Natural killer cell (primary cell): ENCODE measurements at places on chromosomes 3 and 15. TPM values are rescaled to one million over a fixed set of nuclear protein-coding genes. Genes with fewer than 3 reads are reported as not detected.
A peak's percentile ranks its signal among the peaks of the same experiment; 100 is the strongest.

ANAPC13 gene
- total RNA-seq = 20.4 TPM

SATB1 gene
- 151 TPM for total RNA-seq

CFAP161 gene
- total RNA-seq = 0.53 TPM

BCL2A1 gene
- 61.3 TPM for total RNA-seq

IL20RB gene
- total RNA-seq = 1.9 TPM

- no peaks in the 10 kb centered on the region for H3K27me3 ChIP-seq
- no peaks in the 10 kb centered on the region for H3K4me1 ChIP-seq
- no peak for DNase-seq
- no peak overlapping the region for H3K4me3 ChIP-seq
- H3K36me3 ChIP-seq = no peaks in the 10 kb centered on the region
Measured at GRCh38 chr3:178439504-178439903, 96.7 kb upstream of the KCNMB2 start.

GRCh38 chr15:94305133-94305532, 73.8 kb downstream of the MCTP2 start:
- H3K27ac ChIP-seq = peak overlapping the region; percentile 84
- H3K36me3 ChIP-seq = peaks cover 13% of the 10 kb centered on the region
- peaks cover 60% of the 10 kb centered on the region for H3K4me1 ChIP-seq

DNA sequence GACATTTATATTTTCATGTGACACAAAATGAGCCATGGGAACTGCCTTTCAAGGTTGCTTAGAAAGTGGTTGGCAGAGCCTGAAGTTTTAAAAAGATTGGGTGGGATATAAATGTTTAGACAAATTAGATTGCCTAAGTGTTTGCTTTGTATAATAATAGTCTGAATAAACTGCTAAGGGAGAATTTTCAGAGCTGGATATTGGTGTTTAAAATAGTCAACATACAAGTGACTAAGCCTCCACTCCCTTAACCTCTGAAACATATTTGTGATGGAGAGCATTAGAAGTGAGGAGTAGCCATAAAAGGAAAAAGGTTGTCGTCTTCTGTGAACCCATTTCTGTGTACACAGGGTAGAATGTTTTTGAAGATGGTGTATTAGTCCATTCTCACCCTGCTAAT, 201.6 kb downstream of the THSD4 start:
- no peaks in the 10 kb centered on the region for H3K36me3 ChIP-seq
- H3K27ac ChIP-seq = no peak overlapping the region
- H3K4me3 ChIP-seq = no peak overlapping the region
- no peak for DNase-seq
- H3K4me1 ChIP-seq = no peaks in the 10 kb centered on the region
- H3K27me3 ChIP-seq = no peaks in the 10 kb centered on the region

DNA sequence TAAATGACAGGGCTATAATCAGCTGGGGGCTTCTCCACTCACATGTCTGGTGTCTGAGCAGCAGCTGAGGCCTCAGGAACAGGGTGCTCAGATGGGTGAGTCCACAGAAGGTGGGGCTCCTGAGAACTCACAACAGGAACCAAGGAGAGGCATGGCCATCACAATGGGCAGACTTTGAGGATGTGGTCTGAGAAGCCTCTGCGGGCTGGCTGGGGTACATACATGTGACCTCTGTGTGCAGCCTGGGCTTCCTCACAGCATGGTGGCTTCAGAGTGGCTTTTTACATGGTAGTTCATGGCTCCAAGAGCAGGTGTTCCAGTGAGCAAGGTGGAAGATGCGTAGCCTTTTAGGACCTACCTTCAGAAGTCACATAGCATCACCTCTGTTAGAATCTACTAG, 58.8 kb downstream of the TRPC1 start:
- no peaks in the 10 kb centered on the region for H3K27me3 ChIP-seq
- no peaks in the 10 kb centered on the region for H3K36me3 ChIP-seq
- no peak overlapping the region for H3K27ac ChIP-seq
- no peak for DNase-seq
- H3K4me3 ChIP-seq = no peak overlapping the region

- peak overlapping the region; percentile 7 for H3K4me3 ChIP-seq
- no peak for DNase-seq
- no peaks in the 10 kb centered on the region for H3K36me3 ChIP-seq
- no peaks in the 10 kb centered on the region for H3K27me3 ChIP-seq
- peaks cover 7% of the 10 kb centered on the region for H3K4me1 ChIP-seq
- H3K27ac ChIP-seq = no peak overlapping the region
Measured at GRCh38 chr3:29281344-29282241, 722 bp downstream of the RBMS3 start.

- H3K27me3 ChIP-seq = peaks cover 3% of the 10 kb centered on the region
- H3K36me3 ChIP-seq = no peaks in the 10 kb centered on the region
- peak overlapping the region; percentile 63 for H3K4me3 ChIP-seq
- peaks cover 14% of the 10 kb centered on the region for H3K4me1 ChIP-seq
- no peak for DNase-seq
Measured at GRCh38 chr3:152834191-152834775, 648 bp upstream of the P2RY1 start.

DNA sequence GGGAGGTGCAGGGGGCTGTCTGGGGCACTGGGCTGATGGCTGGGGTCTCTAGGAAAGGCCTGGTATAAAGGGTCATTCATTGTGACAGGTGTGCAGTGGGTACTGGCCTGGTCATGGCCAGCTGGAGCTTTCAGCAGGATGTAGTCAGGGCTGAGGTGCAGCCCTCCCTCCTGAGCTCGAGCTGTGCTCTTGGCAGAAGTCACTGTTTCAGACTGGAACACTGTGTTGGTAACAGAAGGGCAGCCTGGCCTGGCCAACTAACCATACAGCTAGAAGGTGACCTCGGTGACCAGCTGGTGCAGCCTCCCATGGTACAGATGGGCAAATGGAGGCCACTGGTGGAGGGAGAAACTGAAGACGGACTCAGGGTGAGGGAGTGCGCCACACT, 34.4 kb upstream of the LCTL start:
- no peak for DNase-seq
- H3K36me3 ChIP-seq = no peaks in the 10 kb centered on the region
- no peaks in the 10 kb centered on the region for H3K27me3 ChIP-seq
- H3K4me1 ChIP-seq = no peaks in the 10 kb centered on the region
- no peak overlapping the region for H3K27ac ChIP-seq
- no peak overlapping the region for H3K4me3 ChIP-seq

DNA sequence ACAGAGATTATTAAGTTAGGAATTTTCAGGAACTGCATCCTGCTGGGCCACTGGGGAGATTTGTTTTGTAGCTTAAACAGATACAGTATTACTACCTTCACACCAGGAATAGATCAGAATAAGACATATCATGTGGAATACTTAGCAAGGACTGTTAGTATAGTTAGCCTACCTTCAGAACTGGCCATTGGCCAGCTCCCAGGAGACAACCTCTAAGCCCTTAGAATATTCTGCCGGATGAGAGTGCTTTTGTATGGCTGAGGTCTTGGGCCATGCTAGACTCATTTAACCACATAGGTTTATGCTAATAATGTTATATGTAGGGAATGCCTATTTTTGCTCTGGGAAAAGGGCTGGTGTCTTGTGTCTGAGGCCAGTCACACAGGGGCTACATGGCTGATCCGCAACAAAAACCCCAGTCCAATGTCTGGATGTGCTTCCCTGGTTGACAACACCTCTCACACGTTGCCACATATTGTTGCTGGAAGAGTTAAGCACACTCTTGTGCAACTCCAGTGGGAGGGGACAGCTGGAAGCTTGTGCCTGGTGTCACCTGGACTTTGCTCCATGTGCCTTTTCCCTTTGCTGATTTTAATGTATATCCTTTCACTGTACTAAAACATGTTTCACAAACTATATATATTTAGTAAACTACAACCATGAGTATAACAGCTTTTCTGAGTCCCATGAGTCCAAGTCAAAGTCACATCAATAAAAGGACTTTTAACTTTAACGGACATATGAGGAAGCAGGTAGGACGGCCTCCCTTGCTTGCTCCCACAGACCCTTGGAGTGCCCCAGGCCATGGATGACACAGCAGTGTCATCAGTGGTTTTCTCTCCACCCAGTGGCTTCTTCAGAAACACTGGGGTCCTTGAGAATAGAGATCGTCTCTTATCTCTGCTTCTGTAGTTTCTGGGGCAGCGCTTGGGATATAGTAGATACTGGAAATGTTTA, 118.0 kb upstream of the C3orf80 start:
- no peak overlapping the region for H3K4me3 ChIP-seq
- no peak for DNase-seq
- H3K4me1 ChIP-seq = no peaks in the 10 kb centered on the region
- no peaks in the 10 kb centered on the region for H3K27me3 ChIP-seq
- H3K36me3 ChIP-seq = no peaks in the 10 kb centered on the region
